GM19239 (cell line): ENCODE measurements at places on chromosomes 5 and 9.

- DNase-seq = no peak
These were observed 27.3 kb upstream of the ZSWIM6 start for GRCh38 chr5:61304590-61305381.

- DNase-seq = no peak
These were observed 106.3 kb downstream of the GDA start for GRCh38 chr9:72255569-72255968.

- no peak for DNase-seq
These were observed 1.4 kb downstream of the PCDH1 start for GRCh38 chr5:141876628-141877355.

DNA sequence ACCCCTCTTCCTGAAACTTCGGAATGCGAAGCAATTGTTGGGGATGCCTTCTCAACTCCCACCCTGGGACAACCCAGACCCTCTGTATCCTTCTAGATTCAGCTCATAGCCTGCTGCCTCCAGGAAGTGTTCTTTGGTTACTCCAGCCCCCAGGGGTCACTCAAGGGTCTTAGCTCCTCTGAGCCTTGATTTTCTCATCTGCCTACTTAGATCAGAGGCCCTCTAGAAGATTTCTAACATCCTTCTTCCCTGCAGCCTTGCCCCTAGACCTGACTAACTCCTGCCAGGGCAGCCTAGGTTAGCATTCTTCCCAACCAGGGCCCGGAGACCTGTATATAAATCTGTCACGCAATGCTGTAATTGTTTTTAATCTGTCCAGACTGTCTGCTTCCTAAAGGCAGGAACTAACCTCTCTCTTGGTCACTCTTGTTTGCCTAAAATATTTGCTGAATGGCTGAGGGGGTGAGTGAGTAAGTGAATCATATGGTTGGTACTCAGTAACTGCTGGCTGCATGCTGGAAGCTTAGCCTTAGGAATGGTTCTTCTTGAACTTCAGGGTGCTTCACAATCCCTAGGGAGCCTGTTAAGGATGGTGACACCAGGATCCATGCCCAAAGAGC is 8.2 kb downstream of the GALNT10 start:
- DNase-seq = no peak

- no peak for DNase-seq
These were observed 3.2 kb upstream of the IRF1 start for GRCh38 chr5:132493821-132494220.

GRCh38 chr5:158485047-158485446 is 614.7 kb downstream of the EBF1 start:
- DNase-seq = no peak

GRCh38 chr5:178642351-178642909 is 15.6 kb upstream of the CLK4 start:
- no peak for DNase-seq

- no peak for DNase-seq
These were observed 5.4 kb upstream of the HMHB1 start for GRCh38 chr5:143806579-143806978.

- DNase-seq = no peak
These were observed 45.0 kb upstream of the ACO1 start for GRCh38 chr9:32339424-32339823.

DNA sequence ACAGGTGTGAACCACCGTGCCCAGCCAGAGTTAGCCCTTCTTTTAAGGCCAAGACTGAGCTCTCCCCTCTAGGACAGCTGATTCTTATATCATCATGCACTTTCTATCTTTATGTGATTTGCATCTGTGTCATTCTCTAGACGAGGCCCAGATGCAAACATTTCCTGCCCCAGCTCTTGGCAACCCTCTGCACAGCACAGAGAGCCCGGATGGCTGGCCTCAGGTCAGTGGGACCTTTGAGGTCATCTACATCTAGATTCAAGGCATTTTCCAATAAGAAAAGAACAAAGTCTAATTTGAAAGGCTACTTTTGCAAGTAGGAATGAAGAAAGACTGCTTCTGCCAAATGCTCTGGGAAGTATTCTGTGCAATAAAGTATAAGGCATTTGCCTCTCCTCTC is 109.0 kb upstream of the DAB2 start:
- DNase-seq = no peak

DNA sequence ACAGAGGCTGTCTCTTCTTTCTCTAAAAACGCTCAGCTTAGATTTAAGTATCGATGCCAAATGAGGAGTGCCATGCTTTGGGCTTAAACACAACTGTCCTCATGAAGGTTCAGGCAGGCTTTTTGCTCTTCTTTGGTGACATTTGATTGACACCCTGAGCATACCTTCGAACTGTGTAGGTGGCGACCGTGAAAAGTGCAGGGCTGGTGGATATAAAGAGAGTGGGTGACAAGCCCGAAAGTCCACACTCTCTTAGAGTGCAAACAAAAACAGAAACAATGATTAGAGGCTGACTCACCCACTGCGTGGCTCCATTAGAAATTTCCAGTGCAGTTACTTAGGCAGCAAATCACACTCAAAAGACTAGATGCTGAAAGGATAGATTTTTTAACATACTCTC is 141.7 kb downstream of the SYK start:
- no peak for DNase-seq

GRCh38 chr5:126633552-126633951 is 32.8 kb downstream of the PHAX start:
- no peak for DNase-seq

GRCh38 chr5:17070647-17071046 is 134.6 kb upstream of the MYO10 start:
- DNase-seq = no peak

- no peak for DNase-seq
These were observed 35.0 kb downstream of the ACTBL2 start for GRCh38 chr5:57447658-57448057.

DNA sequence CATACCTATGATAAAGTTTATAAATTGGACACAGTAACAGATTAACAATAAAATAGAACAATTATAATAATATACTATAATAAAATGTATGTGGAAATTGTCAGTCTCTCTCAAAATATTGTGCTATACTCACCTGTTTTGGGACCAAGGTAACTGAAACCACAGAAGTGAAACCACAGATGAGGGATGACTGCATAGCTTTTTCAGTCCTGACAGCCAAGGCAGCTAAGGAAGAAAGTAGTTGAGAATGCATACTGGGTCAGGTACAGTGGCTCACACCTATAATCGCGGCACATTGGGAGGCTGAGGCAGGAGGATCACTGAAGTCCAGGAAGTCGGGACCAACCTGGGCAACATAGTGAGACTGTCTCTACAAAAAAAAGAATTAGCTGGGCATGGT is 8.9 kb downstream of the SRP19 start:
- no peak for DNase-seq

DNA sequence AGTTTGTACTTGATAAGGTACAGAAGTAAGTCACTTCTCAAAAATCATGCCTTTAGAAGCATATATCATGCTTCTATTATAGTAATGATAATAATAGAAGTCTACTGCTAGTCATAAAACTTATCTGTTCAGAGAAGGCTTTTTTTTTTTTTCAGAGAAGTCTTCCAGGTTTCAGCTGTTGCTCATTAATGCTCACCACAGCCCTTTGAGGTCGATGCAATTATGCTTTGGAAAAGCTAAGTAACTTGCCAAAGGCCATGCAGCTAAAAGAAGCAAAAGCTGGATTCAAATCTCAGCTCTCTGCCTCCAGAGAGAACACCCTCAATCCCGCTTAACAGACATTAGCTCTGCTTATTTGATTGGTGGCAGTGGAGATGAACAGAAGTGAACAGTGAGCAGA is 150.8 kb downstream of the DOCK8 start:
- no peak for DNase-seq

DNA sequence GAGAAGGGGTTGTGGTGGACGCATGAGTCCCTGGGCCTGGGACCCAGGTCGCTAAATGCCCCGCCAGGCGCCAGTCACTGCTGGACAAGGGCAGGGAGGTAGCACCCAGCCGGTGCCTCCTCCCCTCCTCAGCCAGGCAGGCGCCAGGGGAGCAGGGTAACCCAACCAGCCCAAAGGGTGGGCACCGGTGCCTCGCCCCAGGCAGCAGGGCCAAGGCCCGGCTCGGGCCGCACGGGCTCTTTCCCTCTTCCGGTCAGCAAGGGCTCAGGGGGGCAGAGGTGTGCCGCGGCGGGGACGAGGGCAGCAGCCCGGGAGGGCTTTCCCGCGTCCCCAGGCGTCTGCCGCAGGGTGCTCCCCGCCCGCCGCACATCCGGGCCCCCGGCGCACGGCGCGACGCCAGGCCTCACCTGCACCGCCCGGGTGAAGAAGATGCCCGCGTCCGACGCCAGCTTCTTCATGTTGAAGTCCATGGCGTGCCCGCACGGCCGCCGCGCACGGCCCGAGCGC is 393 bp downstream of the SH3GLB2 start:
- peak; percentile 67 for DNase-seq

DNA sequence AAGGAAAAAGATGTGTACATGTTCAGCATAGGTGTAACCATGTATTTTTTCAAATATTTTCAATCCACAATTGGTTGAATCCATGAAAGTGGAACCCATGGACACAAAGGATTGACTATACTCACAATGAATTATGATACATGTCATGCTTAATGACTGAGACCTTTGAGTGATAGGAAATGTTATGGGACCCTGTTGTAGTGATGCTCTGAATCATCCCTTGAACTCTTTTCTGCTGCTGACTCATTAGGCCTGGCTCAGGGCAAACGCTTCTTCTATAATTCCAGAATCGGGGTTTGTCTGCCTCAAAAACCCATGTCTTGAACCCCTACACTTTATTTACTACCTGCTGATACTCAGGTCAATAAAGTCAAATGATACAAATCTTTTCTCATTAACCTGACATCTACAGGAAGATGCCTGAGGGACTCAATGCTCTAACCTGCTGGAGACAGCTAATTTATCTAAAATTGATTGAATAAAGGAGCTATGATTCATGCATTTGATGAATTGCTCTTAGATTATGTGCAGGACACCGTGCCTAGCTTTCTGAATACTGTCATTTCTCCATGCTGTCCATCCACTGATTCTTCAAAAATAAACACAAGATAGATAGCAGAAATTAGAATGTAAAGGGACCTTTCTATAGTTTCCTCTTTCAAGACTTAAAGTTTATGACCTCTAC is 260.1 kb downstream of the PRELID2 start:
- DNase-seq = no peak

- no peak for DNase-seq
These were observed 72.4 kb downstream of the UGCG start for GRCh38 chr9:111969061-111969460.

- no peak for DNase-seq
These were observed 81.7 kb downstream of the ADAMTS2 start for GRCh38 chr5:179263391-179264052.

- DNase-seq = no peak
These were observed 11.4 kb upstream of the UNC5A start for GRCh38 chr5:176798949-176799348.
